ENCODE measurements at places on chromosomes 13 and 19. TPM values are rescaled to one million over a fixed set of nuclear protein-coding genes. Genes with fewer than 3 reads are reported as not detected.

The NCAN gene
- not detected for total RNA-seq

The SELENOV gene
- total RNA-seq = not detected

- no peak for DNase-seq
Measured at GRCh38 chr19:21130097-21130775, 11.6 kb upstream of the ZNF431 start.

- no peak for DNase-seq
Measured at GRCh38 chr19:3249408-3249807, 24.9 kb downstream of the CELF5 start.

The TLE2 gene
- total RNA-seq = 55.7 TPM

- DNase-seq = peak; percentile 13
Measured at GRCh38 chr13:90732049-90732448, 615.4 kb upstream of the MIR17HG start.

The MEF2B gene
- 0.83 TPM for total RNA-seq

DNA sequence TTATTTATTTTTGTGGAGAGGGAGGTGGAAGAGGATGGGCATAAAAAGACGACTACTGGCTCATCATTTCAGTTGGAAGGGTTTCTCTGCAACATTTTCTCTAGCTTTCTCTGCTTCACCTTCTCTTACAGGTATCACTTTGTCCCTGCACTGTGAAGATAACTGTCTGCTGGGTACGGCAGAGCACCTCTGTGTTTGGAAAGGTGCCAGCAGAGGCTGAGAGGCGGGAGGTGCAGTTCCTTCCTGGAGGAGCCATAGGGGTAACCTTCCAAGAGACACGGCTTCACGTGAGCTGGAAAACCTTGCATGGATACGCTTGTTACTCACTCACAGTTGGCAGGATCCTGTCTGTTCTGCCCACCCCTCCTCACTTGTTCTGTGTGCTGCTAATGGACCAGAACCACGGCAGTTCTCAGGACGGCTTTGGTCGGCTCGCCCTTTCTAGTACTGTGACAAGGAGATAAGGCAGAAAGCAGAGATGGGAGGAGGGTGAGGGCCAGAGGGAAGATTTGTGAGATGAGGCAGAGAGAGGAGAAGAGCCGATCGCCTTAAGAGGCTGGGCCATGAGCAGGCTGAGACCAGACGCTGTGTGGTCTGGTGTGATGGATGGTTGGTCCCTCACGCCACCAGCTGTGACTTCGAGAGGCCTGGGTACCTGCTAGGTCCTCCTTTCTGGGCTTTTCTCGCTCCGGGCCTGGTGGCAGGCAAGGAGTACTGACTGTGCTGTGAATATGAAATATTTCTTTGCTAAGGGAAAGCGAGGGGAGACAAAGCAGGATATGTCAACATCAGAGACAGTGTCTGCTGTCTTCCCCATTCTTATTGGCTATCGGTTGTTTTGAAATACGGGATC is 66.8 kb downstream of the MRPL57 start:
- DNase-seq = no peak

DNA sequence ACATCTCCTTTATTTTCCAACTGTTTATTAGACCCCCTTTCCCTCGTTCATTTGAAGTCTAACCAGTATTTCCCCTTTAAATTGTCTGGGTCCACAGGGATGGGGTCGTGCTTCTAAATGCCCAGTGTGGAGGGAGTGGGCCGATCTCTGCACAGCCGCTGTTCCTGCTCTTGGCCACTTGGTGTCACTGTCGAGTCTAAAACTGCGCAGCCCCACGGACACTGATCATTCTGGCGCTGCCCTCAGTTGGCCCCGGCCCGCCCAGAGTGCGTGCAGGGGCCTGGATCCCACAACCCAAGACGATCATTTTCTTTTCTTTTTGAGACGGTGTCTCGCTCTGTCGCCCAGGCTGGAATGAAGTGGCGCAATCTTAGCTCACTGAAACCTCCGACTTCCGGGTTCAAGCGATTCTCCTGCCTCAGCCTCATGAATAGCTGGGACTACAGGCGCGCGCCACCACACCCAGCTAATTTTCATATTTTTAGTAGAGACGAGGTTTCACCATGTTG is 12.0 kb downstream of the WDR88 start:
- DNase-seq = peak; percentile 75

DNA sequence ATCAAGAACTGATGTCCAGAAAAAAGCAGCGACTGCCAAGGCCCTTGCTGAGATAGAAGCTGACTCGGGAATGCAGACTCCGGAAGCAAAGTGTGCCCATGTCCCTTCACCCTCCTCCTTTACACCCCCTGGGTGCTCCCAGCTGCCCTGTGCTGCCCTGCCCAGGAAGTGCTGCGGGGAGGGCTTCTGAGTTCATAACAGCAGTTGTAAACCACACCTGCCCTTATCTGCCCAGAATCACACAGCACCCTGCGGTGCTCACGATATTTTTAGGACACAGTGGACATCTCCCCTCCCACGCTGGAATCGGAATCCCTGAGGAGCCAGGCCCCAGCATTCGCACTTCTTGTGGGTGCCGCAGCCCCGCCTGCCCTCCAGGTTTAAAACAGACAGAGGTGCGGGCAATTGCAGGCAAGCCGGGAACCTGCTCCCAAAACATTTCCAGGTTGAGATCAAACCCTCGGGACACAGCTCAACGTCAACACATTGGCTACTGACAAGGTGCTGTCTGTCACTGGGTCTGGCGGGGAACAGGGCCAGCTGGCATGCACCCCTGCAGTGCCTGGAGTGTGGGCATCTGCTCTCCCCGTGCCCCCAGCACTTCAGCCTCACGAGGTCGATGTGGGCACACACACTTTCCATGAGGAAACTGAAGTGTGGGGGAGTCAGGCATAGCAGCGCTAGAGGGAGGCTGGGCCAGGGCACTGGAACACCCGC is 36.8 kb downstream of the RAB20 start:
- DNase-seq = peak; percentile 89

The KLF1 gene
- not detected for total RNA-seq

The PSG1 gene
- not detected for total RNA-seq

- DNase-seq = peak; percentile 57
Measured at GRCh38 chr19:11578258-11579142, 1.1 kb upstream of the ACP5 start.

The F2RL3 gene
- 0.16 TPM for total RNA-seq
